ENCODE measurements at places on chromosomes 2 and 18.

DNA sequence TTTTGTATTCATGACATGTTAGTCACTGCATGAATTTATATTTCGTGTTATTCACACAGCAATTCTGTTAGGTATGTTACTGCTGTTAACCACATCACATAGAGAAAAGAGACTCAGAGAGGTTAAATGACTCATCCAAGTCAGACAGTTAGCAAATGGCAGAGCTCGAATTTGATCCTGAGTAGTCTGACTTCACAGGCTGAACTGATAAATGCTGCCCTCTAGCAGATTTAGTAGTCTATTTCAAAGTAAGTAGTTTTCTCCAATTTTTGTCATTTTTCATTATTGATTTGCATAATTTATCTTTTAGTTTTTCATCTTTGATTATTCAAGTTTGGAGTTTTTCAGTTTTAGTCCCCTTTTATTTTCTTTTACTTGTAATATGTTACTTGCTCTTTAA is 58.3 kb downstream of the WDR7 start:
- DNase-seq = peak; percentile 9

DNA sequence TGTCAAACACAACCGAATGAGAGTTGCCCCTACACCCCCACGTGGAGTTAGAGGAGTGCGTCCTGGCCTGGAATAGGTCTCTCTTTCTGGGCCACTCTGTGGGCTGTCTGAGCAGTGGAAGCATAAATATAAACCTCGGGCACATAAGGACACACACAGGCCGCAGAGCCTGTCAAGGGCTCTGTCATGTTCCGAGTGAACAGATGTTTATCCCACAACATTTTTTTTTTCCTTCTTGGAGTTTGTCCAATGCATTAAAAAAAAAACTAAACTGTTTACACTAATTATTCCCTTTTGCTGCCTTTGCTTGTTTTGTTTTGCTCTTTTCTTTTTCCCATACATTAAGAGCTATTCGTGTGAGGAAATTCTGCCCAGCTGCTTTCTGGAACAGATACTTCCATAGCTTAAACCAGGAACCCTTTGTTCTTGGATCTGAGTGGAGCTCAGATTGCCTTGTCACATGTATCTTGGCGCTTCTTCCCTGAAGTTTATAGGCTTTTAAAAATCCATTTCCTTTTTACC is 228.3 kb upstream of the FOSL2 start:
- DNase-seq = no peak

GRCh38 chr2:95052804-95053479 is 27.4 kb downstream of the MAL start:
- DNase-seq = no peak

DNA sequence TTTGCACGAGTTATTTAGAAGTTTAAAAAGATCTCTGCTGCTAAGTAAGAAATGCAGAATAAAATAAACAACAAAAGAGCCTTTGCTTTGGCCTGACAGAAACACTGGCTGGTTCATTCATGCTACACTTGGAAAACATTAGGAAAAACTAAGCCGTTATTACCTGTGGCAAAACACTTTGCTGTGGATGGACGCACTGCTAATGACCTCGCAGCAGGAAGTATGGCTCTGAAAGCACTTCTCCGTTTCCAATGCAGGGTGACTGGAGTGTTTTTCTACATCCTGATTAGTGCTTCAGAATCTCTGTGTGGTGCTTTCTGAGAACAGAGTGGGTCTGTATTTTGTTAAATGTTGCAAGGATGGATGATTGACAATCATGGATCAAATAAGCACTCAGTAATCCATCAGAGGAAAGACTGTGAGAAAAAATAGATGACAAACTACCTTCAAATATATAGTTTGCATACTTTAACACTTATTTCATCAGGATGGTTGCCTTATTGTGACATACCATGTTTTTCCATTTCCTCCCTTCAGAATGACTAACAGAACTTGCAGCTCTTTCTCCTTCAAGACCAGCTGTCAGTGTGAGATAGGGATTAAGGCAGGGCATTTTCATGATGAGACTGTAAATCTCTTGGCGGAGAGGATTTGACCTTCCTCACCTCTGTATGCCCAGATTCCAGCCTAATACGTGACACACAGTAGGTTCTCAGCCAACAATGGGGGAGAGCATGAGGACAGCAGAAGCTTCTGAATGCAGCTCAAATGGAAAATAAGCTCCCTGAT is 38.0 kb downstream of the LINC00305 start:
- no peak for DNase-seq

DNA sequence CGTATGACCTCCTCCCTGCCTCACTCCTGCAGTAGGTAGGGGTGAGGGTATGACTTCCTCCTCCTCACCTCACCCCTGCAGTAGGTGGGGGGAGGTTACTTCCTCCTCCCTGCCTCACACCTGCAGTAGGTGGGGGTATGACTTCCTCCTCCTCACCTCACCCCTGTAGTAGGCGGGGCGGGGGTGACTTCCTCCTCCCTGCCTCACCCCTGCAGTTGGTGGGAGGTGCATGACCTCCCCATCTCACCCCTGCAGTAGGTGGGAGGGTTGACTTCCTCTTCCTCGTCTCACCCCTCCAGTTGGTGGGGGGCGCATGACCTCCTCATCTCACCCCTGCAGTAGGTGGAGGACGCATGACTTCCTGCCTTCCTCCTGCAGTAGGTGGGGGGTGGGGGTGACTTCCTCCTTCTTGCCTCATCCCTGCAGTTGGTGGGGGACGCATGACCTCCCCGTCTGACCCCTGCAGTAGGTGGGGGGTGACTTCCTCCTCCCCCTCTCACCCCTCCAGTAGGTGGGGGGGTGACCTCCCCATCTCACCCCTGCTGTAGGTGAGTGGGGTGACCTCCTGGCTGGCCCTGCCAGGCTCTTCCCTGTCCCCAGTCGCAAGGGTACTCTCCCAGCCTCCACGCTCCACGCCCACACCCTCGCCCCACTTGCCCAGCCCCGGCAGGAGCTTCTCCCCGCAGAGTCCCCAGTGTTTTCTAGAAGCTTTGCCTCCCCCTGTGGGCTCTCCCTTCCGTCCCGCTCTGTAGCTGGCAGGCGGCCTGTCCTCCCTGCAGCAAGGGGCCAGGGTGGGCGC is 39.3 kb downstream of the TSHZ1 start:
- DNase-seq = no peak

- DNase-seq = no peak
Observed at GRCh38 chr2:166957686-166958085, 69.4 kb downstream of the XIRP2 start.

GRCh38 chr2:120385355-120386127 is 39.6 kb downstream of the INHBB start:
- no peak for DNase-seq

GRCh38 chr2:219155054-219155644 is 5.5 kb downstream of the NHEJ1 start:
- no peak for DNase-seq

DNA sequence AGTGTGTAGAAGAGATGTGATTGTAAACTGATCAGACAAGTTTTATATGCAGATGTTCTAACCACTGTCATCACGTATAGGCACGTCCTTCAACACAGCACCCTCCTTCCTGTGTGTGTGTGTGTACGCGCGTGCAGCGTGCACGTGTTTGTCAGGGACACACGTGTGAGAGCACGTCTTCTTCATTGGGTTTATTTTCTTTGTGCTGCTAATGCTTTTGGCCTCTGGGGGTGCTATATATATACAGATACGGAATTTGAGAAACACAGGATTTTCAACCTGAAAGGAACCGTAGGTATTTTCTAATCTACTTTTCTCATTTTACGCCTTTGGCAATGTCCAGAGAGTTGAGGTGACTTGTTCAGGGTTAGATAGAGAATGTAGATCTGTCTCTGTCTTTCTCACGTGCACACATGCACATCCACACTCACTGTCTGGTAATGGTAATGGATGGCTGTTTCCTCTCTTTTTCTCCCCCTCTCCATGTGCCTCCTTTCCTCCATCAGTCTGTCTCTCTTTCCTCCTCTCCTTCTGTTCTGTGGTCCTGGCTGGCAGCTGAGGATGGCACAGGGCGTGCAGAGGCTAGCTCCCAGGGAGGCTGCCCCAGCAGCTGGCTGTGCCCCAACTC is 13.4 kb upstream of the CELF4 start:
- DNase-seq = no peak

DNA sequence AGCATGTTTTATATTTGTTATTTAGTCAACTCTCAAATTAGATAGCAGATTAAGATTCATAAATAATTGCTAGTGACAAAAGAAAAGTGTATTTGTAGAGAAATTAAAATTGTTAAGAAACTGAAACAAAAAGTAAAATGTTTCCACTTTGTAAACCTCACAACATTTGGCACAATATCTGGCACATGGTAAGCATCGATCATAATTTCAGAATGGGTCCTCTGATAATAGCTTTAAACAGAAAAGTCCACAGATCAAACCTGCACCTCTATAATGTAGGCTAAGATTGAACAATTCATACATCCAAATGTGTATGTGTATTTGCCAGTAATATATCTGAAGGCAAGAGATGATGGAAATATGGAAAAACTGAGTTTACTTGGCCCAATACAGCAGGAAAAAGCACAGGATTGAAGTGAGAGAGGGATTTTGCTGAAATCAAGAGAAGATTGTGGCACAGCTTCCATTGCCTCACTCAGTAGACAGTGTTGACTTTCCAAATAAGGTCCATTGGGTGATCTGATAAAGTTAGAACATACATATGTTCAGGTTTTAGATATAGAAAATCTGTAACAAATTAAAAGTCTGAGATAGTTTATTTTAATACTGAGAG is 39.4 kb downstream of the COBLL1 start:
- no peak for DNase-seq

DNA sequence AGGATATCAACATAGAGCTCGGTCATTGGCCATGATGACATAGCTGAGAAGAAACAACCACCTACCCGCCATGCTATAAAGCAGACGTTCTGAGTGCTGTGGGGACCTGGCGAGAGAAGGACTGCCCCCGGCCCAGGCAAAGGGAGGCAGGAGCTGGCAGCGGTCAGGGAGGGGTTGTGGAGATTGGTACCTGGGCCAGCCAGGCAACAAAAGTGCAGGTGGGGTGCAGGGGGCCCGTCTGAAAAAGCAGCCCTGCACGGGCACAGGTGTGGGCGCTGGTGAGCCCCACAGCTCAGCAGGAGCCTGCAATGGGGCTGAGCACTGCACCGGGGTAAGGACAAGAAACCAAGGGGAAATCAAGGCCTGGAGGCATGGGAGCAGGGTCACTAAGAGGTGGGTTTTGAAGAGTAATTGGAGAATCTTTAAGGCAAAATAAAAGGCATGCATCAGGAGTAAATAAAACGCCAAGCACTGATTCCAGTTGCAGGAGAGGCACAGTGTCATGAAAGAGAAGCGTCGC is 464.0 kb downstream of the EIPR1 start:
- no peak for DNase-seq

DNA sequence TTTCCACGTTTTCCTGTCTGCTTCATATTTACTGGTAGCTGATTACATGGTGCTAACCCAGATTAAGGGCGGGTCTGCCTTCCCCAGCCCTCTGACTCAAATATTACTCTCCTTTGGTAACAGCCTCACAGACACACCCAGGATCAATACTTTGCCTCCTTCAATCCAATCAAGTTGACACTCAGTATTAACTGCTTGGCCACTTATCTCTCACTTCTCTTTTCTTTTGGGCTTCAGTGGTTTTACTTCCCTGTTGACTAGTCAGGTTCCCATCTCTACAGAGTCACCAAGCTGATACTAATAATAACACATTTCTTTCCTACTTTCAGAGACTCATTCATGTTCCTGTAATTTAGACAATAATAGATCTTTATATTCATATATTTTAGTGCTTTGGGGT is 302.2 kb upstream of the MAP2 start:
- no peak for DNase-seq

DNA sequence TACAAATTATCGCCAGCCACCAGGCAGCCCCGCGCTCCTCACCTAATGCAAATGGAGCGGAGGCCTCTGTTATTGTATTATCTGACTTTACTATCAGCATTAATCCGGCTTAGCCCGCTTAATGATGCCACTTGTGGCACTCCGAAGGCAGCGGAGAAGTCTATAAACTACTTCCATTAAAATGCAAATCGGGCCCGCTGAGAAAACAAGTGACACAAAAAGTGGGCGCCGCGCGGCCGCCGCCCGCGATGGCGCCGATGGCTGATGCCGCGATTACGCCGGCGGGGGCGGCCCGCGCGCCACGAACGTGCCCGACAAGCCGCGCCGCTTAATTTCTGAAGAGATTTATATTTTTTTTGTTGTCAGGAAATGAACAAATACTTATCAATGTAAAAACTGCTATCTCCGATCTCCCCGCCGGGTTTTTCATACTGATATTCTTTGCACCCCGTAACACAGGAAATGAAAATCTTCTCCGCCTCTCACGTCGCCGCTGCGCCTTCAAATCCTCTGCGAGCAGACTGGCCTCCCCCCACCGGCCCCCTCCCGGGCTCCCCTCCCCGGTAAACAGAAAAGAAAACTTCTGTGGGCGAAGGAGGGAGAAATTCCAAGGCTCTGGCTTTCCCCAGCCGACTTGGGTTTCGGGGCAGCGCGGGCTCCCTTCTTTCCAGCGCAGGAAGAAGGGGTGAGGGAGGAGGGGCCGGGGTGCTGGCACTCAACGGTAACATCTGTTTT is 221.8 kb downstream of the INSIG2 start:
- peak; percentile 40 for DNase-seq

GRCh38 chr2:150526827-150527226 is 39.4 kb upstream of the RND3 start:
- no peak for DNase-seq

DNA sequence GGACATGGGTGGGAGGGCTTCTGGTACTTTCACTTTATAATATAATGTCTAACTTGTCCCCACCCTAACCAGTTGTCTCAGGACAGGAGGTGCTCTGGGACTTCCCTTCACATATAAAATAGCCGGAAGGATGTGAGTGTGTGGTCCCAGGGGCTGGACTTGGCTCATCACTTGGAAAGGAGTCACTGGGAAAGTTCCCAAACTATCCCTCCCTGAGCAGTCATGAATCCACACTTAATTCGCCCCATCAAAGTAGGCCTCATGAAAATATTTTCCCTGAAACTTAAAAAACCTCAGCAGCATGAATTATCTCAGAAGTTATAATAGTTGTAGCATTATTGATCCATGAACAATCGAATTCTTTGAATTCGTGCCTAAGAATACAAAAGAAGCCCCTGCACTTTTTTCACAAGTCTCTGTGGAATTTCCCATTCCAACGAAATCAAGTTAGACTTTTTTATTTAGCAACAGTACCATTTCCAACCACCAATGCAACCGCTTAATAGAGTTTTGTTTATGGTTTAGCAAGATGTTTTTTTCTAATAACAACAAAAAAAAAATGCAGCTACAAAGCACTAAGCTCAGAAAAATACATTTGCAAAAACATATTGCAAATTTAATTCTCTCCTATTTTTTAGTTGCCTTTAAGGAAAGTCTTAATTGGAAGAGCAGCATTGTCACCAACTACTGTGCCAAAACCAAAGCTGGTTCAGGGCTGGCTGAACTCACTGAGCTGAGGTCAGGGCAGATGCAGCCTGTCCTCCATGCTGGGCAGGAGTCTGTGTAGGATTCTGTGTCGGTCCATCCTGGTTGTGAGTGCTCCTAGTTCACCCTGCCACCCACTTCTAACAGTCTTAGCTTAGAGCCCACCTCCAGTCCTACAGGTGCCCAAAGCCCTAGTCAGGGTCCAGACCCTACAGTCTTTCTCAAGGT is 68.8 kb upstream of the SPTBN1 start:
- no peak for DNase-seq

- no peak for DNase-seq
Observed at GRCh38 chr2:143720095-143720664, 591.0 kb downstream of the ARHGAP15 start.

GRCh38 chr18:12879840-12880540 is 4.0 kb downstream of the PTPN2 start:
- DNase-seq = no peak

GRCh38 chr2:8598295-8599165 is 83.3 kb upstream of the ID2 start:
- no peak for DNase-seq
